Esophagus squamous epithelium (tissue), 5 donors: ENCODE measurements at places on chromosomes 1 and 21. TPM values are rescaled to one million over a fixed set of nuclear protein-coding genes. Genes with fewer than 3 reads are reported as not detected.

DNA sequence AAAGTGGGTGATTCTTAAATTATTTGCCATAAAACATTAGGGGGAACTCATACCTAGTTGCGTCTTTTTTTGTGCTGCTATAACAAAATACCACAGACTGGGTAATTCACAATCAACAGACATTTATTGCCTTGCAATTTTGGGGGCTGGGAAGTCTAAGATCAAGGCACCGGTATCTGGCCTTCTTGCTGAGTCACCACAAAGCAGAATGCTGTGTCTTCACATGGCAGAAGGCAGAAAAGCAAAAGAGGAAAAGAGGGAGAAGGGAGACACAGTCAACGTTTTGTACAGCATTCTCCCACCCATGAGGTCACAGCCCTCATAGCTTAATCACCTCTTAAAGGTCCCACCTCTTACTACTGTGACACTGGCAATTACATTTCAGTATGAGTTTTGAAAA, 291.0 kb downstream of the CHRM3 start:
- H3K36me3 ChIP-seq, result no peaks in the 10 kb centered on the region
- DNase-seq, result no peak
- no peak overlapping the region for H3K27ac ChIP-seq
- H3K4me3 ChIP-seq, result no peak overlapping the region
- H3K27me3 ChIP-seq, result no peaks in the 10 kb centered on the region

DNA sequence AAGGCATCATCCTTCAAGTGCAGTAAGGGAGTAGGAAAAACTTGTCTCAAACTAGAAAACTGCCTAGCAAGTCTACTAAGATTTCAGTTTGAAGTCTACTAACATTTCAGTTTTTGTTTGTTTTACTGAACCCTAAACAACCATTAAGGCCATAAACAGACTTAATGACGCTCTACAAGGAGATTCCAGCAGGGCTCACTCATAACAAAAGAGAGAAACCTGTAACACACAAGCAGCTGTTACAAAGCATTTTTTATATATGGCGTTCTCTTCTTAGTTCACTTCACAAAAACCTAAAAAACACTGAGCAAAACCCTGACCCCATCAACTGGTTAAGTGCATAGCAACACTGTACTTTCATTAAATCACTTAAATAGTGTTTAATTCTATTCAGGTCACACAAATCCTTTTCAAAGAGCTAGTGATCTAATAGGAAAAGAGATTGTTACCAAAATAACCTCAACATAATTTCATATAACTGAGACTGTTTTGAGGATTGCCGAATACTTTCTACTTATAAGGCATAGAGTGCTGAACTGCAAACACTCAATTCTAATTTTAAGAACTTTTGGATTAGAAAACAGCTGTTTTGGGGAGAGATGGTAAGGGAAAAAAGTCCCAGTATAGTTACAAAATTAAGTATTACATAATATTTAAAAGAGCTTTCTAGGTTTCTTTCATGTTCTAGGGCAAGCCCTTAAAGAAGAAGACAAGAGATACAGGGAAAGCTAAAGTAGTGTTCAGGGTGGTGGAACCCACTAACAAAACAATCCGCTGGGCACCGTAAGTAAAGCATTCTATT, 1.4 kb downstream of the B3GALNT2 start:
- H3K4me1 ChIP-seq, result peaks cover 16% of the 10 kb centered on the region
- DNase-seq, result no peak
- peak overlapping the region; percentile 76 for H3K4me3 ChIP-seq
- H3K27me3 ChIP-seq, result no peaks in the 10 kb centered on the region
- peak overlapping the region; percentile 97 for H3K27ac ChIP-seq
- H3K36me3 ChIP-seq, result no peaks in the 10 kb centered on the region

DNA sequence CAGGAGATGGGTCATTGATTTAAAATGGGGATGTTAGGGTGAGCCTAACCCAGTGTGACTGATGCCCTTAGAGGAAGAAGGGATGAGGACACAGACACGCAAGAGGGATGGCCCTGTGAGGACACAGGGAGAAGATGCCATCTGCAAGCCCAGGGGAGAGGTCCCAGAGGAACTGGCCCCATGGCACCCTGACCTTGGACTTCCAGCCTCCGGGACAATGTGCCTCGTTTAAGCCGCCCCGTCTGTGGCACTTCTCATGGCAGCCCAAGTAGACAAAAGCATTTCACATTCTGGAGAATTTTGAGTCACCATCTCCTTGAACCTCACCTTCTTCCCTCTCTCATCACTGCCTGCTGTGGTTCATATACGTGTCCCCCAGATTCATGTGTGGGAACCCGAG, 20.1 kb upstream of the PCBP3 start:
- no peaks in the 10 kb centered on the region for H3K4me1 ChIP-seq
- no peaks in the 10 kb centered on the region for H3K36me3 ChIP-seq
- no peak overlapping the region for H3K27ac ChIP-seq
- DNase-seq, result no peak

- H3K27ac ChIP-seq, result no peak overlapping the region
- no peak for DNase-seq
- H3K27me3 ChIP-seq, result no peaks in the 10 kb centered on the region
- no peak overlapping the region for H3K4me3 ChIP-seq
- H3K4me1 ChIP-seq, result no peaks in the 10 kb centered on the region
These were observed 444.2 kb downstream of the SETD4 start for GRCh38 chr21:35616090-35616489.

- H3K27ac ChIP-seq, result peak overlapping the region; percentile 17
- H3K36me3 ChIP-seq, result no peaks in the 10 kb centered on the region
- H3K4me1 ChIP-seq, result peaks cover 37% of the 10 kb centered on the region
These were observed 42.8 kb downstream of the ARHGEF10L start for GRCh38 chr1:17582124-17582774.

The NOS1AP gene
- 0.82 TPM for total RNA-seq

- H3K4me3 ChIP-seq, result no peak overlapping the region
- no peaks in the 10 kb centered on the region for H3K27me3 ChIP-seq
- H3K27ac ChIP-seq, result peak overlapping the region; percentile 84
These were observed 6.2 kb downstream of the E2F2 start for GRCh38 chr1:23524716-23525401.

The FCRL6 gene
- total RNA-seq, result not detected

The OR2AK2 gene
- not detected for total RNA-seq

DNA sequence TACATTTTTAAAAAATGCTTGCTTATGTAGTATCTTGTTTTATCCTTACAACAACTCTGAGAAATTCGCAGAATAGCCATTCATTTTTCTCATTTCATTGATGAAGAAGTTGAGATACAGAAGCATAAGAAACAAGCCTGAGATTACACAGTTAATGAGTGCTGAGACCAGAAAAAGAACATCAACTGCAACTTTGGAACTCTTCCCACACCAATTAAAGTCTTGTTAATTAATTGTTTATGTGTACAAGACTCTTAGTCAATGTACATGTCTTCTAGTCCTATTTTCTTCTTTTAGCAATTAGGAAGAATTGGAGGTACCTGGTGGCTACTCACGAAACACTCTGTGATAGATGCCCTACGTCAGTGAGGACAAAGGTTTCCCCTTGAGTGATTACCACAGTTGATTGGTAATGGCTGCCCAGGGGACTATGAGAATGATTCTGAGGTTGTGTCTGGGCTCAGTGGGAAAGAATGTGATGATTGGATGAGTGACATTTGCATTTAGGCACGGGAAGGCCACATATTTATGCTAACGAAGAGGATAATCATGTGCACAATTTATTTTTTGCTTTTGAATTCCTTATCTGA, 187.4 kb upstream of the KCNK2 start:
- no peak for DNase-seq
- no peaks in the 10 kb centered on the region for H3K4me1 ChIP-seq
- no peak overlapping the region for H3K4me3 ChIP-seq
- no peak overlapping the region for H3K27ac ChIP-seq

- H3K4me3 ChIP-seq, result no peak overlapping the region
- peaks cover 7% of the 10 kb centered on the region for H3K4me1 ChIP-seq
- DNase-seq, result no peak
- no peaks in the 10 kb centered on the region for H3K27me3 ChIP-seq
These were observed 21.9 kb upstream of the NEK2 start for GRCh38 chr1:211697356-211697755.

- no peaks in the 10 kb centered on the region for H3K27me3 ChIP-seq
- no peaks in the 10 kb centered on the region for H3K4me1 ChIP-seq
- no peak overlapping the region for H3K4me3 ChIP-seq
- H3K27ac ChIP-seq, result no peak overlapping the region
These were observed 96.6 kb downstream of the ZFYVE9 start for GRCh38 chr1:52238474-52238873.

GRCh38 chr21:17949421-17949820, 130.3 kb upstream of the C21orf91 start:
- no peaks in the 10 kb centered on the region for H3K27me3 ChIP-seq
- no peaks in the 10 kb centered on the region for H3K36me3 ChIP-seq
- no peak overlapping the region for H3K27ac ChIP-seq
- no peaks in the 10 kb centered on the region for H3K4me1 ChIP-seq
- no peak for DNase-seq

DNA sequence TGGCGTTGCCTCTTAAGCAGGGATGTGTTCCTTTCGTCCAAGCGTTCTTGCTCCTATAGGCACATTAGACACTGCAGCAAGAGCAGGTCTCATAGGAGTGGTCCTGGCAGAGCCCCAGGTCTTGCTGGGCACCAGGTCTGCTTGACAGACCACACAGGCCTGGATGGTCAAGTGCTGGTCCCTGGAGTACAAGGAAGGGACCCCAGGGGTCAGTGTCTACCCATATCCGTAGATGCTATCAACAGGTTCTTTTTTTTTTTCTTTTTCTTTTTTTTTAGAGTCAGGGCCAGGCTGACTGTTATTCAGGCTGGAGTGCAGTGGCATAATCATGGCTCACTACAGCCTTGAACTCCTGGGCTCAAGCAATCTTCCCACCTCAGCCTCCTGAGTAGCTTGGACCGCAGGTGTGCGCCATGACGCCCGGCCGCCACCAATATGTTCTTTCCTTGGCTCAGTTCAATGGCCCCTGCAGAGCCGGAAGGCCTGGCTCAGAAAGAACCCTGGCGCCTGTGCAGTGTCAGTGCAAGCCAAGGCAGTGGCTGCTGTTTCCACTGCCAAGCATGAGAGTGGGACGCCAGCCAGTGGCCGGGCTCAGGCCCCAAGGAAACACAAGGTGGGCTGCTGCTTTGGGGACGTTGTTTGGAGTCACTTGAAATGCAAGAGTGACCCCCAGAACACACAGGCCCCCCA, 10.0 kb upstream of the TNFRSF8 start:
- no peak overlapping the region for H3K4me3 ChIP-seq
- no peak overlapping the region for H3K27ac ChIP-seq
- no peaks in the 10 kb centered on the region for H3K36me3 ChIP-seq
- peaks cover 11% of the 10 kb centered on the region for H3K4me1 ChIP-seq
- DNase-seq, result no peak

DNA sequence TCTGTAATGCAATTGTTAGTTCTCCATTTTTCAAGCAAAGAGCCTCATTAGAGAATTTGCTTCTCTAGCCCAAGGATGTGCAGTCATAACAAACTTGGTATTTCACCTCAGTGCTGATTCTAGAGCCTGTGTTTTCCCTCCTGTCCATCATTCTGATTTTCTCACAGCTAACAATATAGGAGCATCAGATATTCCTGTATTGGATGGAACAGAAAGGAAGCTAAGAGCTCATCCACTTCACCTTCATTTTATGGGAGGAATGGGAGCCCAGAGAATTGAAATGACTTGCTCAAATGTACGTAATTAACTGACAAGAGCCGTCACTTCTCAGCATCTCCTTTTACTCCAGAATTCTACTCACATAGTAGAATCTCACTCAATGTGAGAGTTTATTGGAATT, 96.6 kb downstream of the EDEM3 start:
- H3K36me3 ChIP-seq, result no peaks in the 10 kb centered on the region
- H3K4me1 ChIP-seq, result no peaks in the 10 kb centered on the region
- no peak overlapping the region for H3K4me3 ChIP-seq
- no peak for DNase-seq
- H3K27ac ChIP-seq, result no peak overlapping the region

- H3K4me1 ChIP-seq, result no peaks in the 10 kb centered on the region
- no peak overlapping the region for H3K4me3 ChIP-seq
- no peak for DNase-seq
These were observed 59.9 kb downstream of the MAN1C1 start for GRCh38 chr1:25676488-25676887.

The SLC6A9 gene
- total RNA-seq, result 32.3 TPM

The MAP3K21 gene
- 6.4 TPM for total RNA-seq

The AADACL3 gene
- not detected for total RNA-seq

The FTCD gene
- total RNA-seq, result not detected

The ANGPTL3 gene
- total RNA-seq, result not detected

GRCh38 chr21:44510508-44511218, 29.3 kb downstream of the KRTAP10-1 start:
- no peak overlapping the region for H3K27ac ChIP-seq
- no peaks in the 10 kb centered on the region for H3K27me3 ChIP-seq

DNA sequence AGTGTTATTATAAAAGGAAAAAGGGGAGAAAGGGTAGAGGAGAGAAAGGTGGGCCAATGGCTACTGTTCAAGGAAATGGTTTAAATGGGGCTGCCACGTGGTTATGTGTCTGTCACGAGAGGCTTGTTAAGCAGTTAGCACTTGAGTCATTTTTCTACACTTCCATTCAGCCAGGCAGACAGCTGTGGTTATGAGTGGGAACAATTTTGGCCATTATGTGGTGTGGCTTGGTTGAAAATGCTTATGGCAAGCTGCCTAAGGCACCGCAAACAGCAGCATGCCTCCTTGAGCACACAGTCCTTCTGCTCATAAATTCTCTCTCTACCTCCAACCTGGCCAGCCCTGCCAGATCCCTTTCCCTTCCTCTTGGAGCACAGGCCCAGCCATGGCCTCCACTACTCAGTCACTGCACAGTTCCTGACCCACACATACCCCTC, 3.2 kb upstream of the SRM start:
- H3K4me1 ChIP-seq, result peaks cover 16% of the 10 kb centered on the region
- no peak for DNase-seq
- H3K27ac ChIP-seq, result no peak overlapping the region
- peaks cover 22% of the 10 kb centered on the region for H3K36me3 ChIP-seq
- no peaks in the 10 kb centered on the region for H3K27me3 ChIP-seq
- no peak overlapping the region for H3K4me3 ChIP-seq

The C1orf216 gene
- total RNA-seq, result 0.53 TPM

GRCh38 chr1:150186789-150187559, 37.3 kb downstream of the PLEKHO1 start:
- no peak for DNase-seq
- H3K4me3 ChIP-seq, result peak overlapping the region; percentile 24
- no peaks in the 10 kb centered on the region for H3K27me3 ChIP-seq
- H3K27ac ChIP-seq, result no peak overlapping the region
- no peaks in the 10 kb centered on the region for H3K4me1 ChIP-seq
- H3K36me3 ChIP-seq, result no peaks in the 10 kb centered on the region

The ZMYND12 gene
- not detected for total RNA-seq

GRCh38 chr1:237227476-237227875, 185.5 kb downstream of the RYR2 start:
- H3K36me3 ChIP-seq, result no peaks in the 10 kb centered on the region
- no peak overlapping the region for H3K27ac ChIP-seq
- no peak overlapping the region for H3K4me3 ChIP-seq
- H3K27me3 ChIP-seq, result no peaks in the 10 kb centered on the region
- H3K4me1 ChIP-seq, result no peaks in the 10 kb centered on the region
- no peak for DNase-seq

The C8B gene
- total RNA-seq, result not detected

- no peak for DNase-seq
- no peak overlapping the region for H3K27ac ChIP-seq
- H3K36me3 ChIP-seq, result no peaks in the 10 kb centered on the region
- H3K27me3 ChIP-seq, result no peaks in the 10 kb centered on the region
- H3K4me1 ChIP-seq, result no peaks in the 10 kb centered on the region
These were observed 47.3 kb upstream of the ST6GALNAC5 start for GRCh38 chr1:76820028-76820427.

GRCh38 chr21:45900034-45900868, 81.3 kb upstream of the COL6A1 start:
- H3K27me3 ChIP-seq, result no peaks in the 10 kb centered on the region
- H3K4me3 ChIP-seq, result no peak overlapping the region
- DNase-seq, result no peak
- no peaks in the 10 kb centered on the region for H3K36me3 ChIP-seq

The GSTM1 gene
- not detected for total RNA-seq
